ENCODE measurements at places on chromosomes 3 and 15.

- DNase-seq, result no peak
These were observed 23.5 kb downstream of the PYDC2 start for GRCh38 chr3:191484461-191484860.

GRCh38 chr3:109257269-109257668 is 59.0 kb downstream of the DPPA2 start:
- no peak for DNase-seq

- DNase-seq, result no peak
These were observed 29.3 kb upstream of the MAGEF1 start for GRCh38 chr3:184741259-184741556.

DNA sequence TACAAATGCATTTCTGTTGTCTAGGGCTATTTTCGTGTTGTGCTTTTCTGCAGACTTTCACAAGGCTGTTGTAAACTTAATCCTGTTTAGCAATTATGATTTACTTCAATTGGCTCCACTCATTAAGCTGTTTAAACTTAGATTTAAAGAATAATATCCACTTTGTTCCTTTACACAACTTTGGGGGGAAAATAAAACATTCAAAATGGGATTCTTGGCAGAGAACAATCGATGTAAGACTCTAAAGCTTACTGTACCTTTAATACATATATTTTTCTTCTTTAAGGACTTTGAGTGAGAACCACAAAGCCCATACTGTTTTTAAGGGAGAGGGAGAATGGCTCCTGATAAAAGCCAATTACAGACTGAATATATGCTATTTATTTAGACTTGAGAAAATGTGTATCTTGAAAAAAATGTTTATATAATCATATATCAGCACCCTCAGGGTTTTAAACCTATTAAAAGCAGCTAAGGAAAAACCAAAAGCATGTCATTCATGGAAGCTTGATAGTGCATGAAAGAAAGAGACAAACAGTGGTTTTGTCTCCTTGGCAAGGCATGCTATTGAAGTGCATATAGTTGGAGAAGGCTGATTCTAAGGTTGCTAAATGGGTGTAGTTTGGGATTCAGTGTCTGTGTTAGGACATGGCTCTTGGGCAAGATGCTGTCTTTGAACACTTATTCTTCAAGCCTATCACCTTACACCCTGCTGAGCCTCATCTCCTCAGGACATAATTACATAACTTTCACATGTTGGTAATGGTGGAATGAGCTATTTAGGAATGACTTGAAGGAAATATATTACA is 293.4 kb upstream of the TBC1D5 start:
- DNase-seq, result no peak

GRCh38 chr3:60754617-60755016 is 496.6 kb downstream of the FHIT start:
- no peak for DNase-seq

DNA sequence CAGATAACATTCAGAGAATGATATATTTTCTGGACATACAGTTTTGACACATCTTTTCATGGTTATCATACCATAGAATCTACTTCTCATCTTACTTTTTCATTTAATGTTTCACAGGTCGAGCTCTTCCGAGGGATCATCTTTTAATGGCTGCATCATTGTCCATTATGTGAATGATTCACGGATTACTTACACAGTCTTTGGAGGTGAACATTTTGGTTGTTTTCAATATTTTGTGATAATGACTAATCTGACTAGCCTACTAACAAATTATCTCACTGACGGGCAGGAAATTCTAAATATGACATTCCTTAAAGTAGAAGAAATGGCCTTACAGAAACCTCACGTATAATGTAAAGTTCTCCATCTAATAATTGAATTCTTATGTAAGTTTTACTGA is 209.1 kb upstream of the STRIT1 start:
- no peak for DNase-seq

DNA sequence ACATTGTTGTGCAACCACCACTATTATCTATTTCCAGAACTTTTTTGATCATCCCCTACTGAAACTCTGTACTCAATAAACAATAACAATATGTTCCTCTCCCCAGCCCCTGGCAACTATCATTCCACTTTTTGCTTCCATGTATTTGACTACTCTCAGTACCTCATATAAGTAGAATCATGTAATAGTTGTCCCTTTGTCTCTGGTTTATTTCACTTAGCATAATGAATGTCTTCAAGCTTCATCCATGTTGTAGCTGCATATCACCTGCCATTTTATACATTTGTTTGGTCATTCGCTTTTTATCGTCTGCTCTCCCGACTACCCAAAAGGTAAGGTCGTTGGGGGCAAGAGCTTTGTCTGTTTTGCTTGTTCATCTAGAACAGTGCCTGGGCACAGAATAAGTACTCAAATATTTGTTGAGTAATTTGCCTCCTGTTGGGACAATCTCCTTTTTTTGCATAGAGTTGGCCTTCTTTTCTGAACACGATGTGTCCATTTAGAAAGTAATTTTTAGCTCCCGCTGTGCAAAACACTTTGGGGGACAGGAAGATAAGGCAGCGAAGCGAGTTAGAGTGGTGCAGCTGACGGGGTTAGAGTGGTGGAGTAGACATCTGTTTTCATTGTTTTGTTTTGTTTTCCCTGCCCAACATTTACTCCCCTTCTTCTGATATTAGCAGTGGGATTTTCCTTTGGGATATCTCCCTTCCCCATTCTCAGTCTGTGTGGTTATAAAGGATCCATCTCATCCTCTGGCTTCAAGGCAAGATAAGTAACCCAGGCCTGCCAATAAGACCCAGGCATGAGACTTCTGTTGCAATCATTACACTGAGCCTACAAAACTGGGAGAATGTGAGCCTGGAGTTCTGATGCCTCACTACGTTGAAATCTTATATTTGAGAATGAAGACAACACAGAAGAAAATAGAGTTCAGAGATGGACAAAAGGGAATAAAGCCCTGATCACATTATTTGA is 83.4 kb upstream of the RNU6-1 start:
- DNase-seq, result no peak

GRCh38 chr3:143291836-143292447 is 172.4 kb downstream of the CHST2 start:
- no peak for DNase-seq

DNA sequence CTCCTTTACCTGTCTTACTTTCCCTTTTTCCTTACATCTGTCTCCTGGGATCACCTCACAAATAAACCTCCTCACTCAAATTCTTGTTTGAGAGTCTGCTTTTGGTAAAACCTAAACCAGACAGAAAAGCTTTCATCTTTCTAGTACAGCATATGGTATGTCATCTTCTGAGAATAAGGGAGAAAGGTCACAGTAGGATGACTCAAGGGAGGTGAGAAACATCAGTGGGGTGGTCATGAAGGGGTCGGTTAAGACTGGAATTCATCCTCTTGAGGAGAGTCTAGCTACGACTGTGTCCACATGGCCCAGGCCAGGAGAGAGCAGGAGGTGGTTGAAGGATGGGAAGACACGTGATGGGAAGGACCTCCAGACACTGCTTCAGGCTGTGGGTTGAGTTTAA is 34.8 kb upstream of the CCK start:
- DNase-seq, result no peak

GRCh38 chr3:190554197-190554596 is 40.3 kb downstream of the IL1RAP start:
- DNase-seq, result no peak

- no peak for DNase-seq
These were observed 115.1 kb downstream of the CNTN6 start for GRCh38 chr3:1207904-1208303.

DNA sequence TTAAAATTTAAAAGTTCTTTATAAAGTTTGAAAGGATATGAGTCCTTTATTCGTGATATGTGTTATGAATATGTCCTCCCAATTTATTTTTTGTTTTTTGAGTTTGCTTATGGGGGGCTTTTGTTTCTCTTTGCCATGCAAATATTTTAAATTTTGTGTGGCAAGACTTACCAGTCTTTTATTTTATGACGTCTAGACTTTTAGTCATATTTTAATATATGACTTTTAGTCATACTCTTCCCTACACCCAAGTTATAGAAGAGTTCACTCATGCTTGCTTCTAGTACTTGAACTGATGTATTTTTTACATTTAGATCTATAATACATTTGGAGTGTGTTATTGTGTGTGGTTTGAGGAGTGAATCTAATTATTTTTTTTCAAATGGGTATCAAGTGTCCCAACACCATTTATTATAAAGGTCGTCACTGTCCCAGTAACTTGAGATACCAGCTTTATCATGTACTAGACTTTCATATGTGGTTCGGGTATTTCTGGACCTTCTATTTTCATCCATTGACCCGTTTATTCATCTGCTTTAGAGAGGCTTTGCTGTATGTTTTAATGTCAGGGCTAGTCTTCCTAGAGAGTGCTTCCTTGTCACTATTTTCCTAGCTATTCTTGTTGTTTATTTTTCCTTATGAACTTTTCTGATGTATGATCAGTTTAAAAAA is 755 bp downstream of the PARP15 start:
- no peak for DNase-seq

DNA sequence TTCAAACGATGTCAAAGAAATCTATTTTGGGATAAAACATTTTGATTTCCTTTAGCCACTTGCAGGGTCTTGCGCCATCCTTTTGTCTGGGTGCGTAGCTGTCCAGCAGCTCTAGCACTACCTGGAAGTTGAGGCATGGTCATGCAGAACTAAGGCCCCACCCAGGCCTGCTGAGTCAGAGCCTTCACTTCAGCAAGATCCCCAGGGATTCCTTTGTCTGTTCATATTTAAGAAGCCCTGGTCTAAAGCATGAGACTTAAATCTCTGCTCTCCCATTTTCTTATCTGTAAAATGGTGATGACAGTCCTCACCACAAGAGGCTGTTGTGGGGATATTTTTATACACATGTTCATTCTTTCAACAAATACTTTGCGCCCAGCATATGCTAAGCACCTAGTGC is 99.0 kb upstream of the CTDSPL start:
- DNase-seq, result no peak

- DNase-seq, result no peak
These were observed 93.2 kb downstream of the UACA start for GRCh38 chr15:70669966-70670658.

GRCh38 chr3:89699229-89699628 is 591.8 kb downstream of the EPHA3 start:
- DNase-seq, result no peak

DNA sequence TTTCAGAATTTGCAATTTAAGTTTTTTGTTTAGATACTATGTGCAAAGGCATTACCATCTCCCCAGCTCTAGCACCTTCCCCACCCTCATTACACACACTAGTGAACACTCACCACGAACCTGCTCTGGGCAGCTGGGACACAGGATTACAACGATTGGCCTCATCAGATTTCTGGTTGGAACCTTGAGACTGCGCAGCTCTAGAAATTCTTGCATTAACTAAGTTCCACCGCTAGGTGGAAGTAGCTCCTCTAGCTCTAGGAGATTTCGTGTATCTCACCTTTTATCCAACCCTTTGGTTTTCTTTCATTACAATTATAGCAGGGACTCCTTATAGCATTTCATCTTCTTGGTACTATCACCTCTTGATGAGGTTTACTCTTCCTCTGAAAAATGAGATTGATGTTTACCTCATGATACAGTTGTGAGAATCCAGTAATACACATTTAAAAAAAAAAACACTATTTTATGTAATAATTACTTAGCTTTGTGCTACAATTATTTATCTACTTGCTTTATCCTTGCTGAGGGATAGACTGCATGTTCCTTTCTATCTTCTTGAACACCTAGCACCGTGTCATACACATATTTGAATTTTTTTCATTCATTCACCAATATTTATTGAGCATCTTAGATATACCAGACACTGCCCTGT is 28.7 kb upstream of the PLOD2 start:
- no peak for DNase-seq

GRCh38 chr3:150965436-150965835 is 7.1 kb downstream of the CLRN1 start:
- DNase-seq, result no peak

GRCh38 chr3:156750191-156750873 is 75.8 kb upstream of the LEKR1 start:
- no peak for DNase-seq

DNA sequence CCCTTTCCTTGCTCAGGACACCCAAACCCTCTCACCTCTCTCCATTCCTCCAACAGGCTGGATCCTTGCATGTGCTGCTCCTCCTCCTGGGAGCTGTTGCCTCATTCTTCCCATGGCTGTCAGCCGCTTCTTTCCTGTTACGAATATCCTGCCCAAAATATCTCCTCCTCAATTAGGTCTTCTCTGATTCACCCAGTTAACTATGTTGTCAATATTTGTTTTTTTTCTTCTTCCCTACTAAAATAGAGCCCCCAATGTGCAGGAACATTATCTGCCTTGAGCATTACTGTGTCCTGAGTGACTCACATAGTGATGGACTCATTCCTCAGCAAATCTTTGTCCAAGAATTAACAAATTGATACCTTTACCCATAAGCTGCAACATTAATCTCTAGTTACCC is 357.2 kb downstream of the CLSTN2 start:
- DNase-seq, result no peak

DNA sequence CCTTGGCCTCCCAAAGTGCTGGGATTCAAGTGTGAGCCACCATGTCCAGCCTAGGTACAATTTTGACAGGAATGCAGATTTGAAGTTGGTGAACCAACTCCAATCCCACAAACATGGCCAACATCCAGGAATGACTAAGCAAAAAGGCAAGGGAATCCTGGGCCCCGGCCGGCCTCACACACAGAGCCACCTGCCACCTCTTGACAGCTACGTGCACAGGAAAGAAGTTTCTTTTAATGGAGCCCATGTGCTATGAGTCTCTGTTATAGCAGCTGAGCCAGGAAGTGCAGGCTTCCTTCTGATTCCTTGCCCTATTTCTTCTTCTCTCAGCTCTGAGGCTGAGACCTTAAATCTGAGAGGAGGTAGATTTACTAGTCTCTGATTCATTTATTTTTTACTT is 8.8 kb downstream of the TMEM40 start:
- DNase-seq, result no peak

GRCh38 chr3:101453961-101454360 is 59.1 kb downstream of the SENP7 start:
- no peak for DNase-seq

GRCh38 chr15:73608475-73608874 is 24.7 kb downstream of the NPTN start:
- no peak for DNase-seq

GRCh38 chr15:83210619-83211018 is 3.0 kb upstream of the HDGFL3 start:
- DNase-seq, result no peak

DNA sequence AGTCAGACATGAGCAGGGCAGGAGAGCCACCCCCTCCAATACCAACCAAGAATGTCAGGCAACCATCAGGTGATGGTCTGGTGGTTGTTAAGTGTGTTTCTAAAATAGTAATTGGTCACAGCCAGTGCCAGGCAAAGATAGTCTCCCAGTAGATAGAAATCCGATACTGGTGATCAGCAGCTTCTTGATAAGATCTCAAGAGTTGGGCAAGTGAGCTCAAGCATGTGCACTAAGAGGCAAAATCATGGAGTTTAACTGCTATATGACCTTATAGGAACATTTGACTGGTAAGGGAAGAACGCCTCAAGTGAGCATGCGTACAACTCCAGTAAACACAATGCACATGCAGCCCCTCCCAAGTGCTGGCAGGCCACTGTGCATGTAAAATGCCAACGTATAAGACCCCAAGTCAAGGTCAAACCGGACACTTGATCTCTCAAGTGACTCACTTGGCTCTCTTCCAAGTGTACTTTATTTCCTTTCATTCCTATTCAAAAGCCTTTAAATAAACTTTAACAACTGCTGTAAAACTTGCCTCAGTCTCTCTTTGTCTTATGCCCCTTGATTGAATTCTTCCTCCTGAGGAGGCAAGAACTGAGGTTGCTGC is 36.0 kb upstream of the CBLB start:
- DNase-seq, result no peak
